ENCODE measurements at places on chromosomes 11 and 22.
A peak's percentile ranks its signal among the peaks of the same experiment; 100 is the strongest.

GRCh38 chr11:88231894-88232482, 56.7 kb upstream of the RAB38 start:
- DNase-seq = no peak

GRCh38 chr11:36953976-36954375, 355.9 kb upstream of the RAG2 start:
- DNase-seq = no peak

- DNase-seq = no peak
Observed at GRCh38 chr11:8258289-8258688, 5.4 kb downstream of the LMO1 start.

- DNase-seq = no peak
Observed at GRCh38 chr22:34639911-34640310, 426.0 kb upstream of the ISX start.

- DNase-seq = no peak
Observed at GRCh38 chr11:15580056-15580774, 465.5 kb downstream of the INSC start.

GRCh38 chr11:2701230-2701629, 1.4 kb upstream of the KCNQ1OT1 start:
- DNase-seq = peak; percentile 84

DNA sequence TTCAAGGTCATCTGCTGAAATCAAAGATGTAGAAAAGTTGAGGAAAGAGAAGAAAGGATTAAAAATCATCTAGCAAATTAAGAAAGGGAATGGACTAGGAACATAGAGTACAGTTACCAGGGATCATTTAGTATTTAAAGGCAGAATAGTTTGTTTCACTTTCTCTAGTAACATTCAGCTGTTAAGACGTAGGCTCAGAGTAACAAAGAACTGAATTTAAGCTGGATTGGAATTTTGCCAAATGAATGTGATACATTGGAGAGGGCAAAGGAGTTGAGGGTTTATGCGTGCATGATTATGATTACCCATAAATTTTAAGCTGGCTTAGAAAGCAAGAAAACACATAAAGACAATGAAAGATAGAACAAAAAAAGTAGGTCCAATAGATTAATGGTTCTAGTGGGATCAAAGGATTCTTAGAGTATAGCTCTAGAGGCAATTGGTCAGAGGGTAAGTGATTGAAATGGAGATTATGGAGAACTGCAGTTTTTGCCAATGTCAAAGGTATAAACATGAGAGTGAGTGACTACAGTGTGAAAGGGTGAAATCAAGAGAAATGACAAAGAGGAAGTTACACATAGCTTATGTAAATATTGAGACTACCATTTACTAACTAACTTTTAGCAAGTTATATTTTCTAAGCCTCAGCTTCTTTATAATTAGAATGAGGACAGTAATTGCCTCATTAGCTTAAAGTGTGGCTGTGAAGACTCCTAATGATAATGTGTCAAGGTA, 190.0 kb downstream of the GRIA4 start:
- DNase-seq = no peak

DNA sequence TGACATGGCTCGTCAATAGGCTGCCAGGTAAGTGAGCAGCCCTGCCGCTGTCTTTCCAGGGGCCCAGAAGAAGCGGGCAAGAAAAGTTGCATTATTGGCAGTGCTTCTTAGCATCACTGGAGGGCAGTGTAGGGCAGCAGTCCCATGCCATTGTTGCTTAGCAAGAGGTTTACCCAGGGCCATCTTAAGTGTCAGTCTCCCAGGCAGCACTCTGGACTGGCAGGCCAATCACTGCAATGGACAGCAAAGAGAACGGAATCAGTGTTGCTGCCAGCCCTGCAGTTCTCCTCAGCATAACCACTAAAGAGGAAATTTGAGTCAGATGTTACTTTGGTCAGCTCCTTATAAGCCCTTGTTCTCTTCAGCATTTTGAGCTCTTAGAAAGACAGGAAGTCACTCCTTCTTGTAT, 13.4 kb upstream of the GRK2 start:
- no peak for DNase-seq

GRCh38 chr11:105507496-105508254, 102.2 kb upstream of the GRIA4 start:
- peak; percentile 11 for DNase-seq
